Stimulated activated CD4-positive, alpha-beta T cell treated with anti-CD3 and anti-CD28 coated beads, Interleukin-2, amount 100 ng/mL, for 4 hours (primary cell): ENCODE measurements at places on chromosomes 2 and 18.

DNA sequence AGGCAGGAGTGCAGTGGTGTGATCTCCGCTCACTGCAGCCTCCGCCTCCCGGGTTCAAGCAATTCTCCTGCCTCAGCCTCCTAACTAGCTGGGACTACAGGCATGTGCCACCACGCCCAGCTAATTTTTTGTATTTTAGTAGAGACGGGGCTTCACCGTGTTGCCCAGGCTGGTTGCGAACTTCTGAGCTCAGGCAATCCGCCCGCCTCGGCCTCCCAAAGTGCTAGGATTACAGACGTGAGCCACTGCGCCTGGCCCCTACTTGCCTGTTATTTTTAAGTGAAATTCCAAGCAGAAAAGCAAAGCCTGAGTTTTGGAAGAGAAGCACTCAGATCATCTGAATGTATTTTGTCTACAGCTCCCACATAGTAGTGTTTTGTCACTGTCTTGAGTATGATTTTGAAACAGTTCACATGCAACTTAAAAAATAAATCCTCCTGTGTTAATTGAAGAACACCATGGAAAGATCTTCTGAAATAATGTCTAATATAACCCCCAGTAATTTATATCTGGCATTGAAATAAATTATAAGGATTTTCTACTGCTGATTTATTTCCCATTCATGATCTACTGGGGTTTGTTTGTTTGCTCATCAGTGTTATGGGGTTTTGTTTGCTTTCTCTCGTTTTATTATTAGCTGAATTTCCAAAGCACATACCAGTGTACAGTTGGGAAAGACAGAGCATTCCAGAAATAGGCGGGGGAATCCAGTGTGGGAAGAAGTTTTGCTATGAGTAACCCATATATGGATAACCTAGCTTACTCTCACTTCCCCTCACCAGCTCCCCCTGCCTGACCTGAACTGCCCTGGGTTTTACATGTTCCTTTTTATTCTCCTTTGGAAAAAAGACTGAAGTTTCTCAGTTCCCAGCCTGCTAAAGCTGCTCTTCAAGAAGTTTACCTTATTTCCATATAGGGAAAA lies 80.1 kb upstream of the MAP3K20 start:
- DNase-seq: no peak

DNA sequence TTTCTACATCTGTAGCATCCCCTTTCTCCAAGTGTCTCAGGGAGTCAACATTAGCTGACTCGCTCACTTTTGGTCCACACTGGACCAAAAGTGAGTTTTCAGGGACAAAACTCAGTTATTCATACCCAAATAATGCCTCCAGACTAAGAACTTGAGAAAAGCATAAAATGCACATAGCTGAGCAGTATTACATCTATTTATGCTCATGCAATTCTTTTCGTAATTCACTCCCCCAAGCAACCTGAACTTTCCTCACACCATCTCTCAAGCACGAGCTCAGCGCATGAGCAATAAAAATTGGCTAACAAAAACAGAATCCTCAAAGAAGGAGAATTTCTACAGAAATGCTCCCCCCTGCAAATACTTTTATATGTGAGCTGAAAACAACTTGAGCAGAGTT lies 17.0 kb downstream of the SFT2D3 start:
- DNase-seq: no peak

GRCh38 chr18:58205443-58206160 lies 161.6 kb downstream of the NEDD4L start:
- DNase-seq: no peak

- DNase-seq: no peak
Measured at GRCh38 chr2:112693596-112693995, 27.2 kb upstream of the NT5DC4 start.

- DNase-seq: no peak
Measured at GRCh38 chr2:153388246-153388645, 90.3 kb downstream of the RPRM start.

DNA sequence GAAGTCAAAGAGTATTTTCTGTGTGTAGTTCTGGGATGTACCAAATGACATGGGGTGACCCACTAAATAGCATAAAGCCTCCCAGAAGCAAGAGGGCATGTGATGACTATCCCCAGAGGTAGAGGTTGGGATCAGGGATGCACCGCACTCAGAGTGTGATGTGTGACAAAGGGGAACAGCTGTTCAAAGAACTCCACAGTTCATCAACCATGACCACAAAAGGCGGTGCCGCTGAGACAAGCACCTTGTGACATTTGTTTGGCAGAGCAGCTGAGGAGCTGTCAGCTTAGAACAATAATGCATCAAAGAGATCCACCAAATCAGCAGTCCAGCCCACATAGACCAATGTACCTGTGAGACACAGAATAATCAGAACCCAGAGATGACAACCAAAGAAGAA lies 81.3 kb downstream of the VWC2L start:
- DNase-seq: no peak

- DNase-seq: no peak
Measured at GRCh38 chr18:1383465-1383864, 478.8 kb downstream of the ADCYAP1 start.

- no peak for DNase-seq
Measured at GRCh38 chr2:181461056-181461997, 4.1 kb downstream of the ITGA4 start.

DNA sequence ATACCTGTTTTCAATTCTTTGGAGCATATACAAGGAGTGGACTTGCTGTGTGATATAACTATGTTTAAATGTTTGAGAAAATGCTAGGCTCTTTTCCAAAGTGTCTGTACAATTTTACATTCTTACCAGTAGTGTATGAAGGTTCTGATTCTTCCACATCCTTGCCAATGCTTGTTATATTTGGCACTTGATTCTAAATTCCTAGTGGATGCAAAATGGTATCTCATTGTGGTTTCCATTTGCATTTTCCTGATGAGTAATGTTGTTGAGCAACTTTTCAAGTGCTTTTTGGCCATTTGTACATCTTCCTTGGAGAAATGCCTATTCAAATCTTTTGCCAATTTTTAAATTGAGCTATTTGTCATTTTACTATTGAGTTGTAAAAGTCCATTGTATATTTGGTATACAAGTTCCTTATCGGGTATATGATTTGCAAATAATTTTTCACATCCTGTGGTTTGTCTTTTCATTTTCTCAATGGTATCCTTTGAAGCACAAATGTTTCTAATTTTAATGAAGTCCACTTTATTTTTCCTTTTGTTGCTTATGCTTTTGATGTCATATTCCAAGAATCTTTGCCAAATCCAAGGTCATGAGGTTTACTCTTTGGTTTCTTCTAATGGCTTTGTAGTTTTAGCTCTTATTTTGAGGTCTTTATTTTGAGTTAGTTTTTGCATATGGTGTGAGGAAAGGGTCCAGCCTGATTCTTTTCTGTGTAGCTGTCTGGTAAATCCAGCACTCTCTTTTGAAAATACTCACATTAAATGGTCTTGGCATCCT lies 33.2 kb upstream of the CWC22 start:
- DNase-seq: no peak

- no peak for DNase-seq
Measured at GRCh38 chr2:217822296-217823252, 180.2 kb downstream of the TNS1 start.

GRCh38 chr2:65232636-65233035 lies 5.0 kb downstream of the ACTR2 start:
- DNase-seq: no peak

- no peak for DNase-seq
Measured at GRCh38 chr2:148167241-148167766, 146.4 kb downstream of the MBD5 start.

- no peak for DNase-seq
Measured at GRCh38 chr2:46485002-46485401, 5.6 kb downstream of the TMEM247 start.

DNA sequence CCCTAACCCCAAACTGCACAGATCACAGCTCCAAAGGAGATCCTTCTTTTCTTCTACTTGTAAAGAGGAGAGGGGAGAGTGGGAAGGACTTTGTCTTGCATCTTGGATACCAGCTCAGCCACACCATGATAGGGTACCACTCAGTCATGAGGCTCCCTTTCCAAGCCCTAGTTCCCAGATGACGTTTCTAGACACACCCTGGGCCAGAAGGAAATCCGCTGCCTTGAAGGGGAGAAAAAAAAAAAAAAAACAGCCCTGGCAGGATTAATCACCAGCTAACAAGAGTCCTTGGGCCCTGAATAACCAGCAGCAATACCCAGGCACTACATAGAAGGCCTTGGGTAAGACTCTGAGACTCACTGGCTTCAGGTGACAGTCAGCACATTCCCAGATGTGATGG lies 36.9 kb downstream of the ST8SIA3 start:
- no peak for DNase-seq

DNA sequence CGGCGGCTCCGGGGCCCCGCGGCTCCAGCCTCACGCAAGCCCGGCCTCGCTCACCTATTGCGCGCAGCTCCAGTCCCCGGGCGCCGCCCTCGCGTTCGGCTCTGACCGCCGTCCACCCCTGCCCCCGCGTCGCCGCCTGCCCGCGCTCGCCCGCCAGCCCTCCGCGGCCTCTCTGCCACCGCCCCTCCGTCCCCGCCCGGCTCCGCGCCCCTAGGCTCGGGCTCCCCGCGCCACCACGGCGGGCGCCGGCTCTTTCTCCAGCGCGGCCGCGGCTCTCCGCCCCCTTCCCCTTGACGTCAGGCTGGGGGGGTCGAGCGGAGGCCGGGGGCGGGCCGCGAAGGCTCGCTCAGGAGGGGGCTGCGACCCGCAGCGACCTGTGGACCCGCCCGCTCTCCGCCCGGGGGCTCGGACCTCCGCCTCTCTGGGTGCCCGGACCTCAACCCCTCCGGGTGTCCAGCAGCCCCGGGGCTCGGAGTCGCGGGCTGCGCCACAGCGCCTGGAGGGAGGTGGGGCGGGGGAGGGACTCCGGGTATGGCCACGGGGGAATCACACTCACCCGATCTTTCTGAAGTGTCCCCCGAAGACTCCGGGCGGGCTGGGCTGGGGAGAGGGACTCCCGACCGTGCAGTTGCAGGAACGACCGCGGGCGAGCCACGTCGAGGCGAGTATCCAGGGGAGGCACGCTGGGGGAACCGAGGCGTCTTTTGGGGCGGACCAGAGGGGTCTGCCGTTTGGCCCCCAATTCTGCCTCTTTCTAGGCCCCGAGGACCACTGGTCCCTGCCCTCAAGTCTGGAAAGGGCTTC lies at the start of gene SEMA4C:
SEMA4C (minus strand) TSS at position 259 of the 804 bp plus-strand sequence. CDS start 2,194 bp downstream, outside the sequence.
- no peak for DNase-seq

DNA sequence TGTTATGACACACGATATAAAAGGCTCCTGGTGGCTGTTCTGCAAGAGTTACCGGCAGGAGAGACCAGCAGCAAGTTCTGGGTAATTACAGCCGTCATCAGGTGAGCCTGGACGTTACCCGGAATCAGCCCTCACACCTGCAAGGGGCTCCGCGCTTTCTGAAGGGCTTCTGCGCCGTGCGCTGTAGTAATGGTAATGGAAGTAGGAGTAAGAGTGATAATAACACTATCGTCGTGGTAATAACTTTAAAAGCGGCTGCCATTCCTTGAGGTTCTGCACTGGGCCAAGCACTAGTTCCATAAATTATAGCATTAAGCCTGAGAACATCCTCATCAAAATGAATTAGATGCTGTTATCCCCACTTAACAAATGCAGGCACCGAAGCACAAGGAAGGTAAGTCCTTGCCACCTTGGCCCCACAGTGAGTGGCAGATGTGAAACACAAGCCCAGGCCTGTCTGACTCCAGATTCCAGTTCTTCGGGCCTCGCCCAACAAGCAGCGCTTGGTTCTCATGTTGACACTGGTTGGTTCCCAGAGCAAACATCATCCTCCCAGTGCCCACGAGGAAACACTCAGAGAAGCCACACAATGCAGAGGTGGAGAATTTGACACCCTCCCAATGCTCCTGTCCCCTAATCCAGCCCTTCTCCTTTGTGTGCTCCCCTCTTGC lies 205.2 kb downstream of the EIPR1 start:
- no peak for DNase-seq

DNA sequence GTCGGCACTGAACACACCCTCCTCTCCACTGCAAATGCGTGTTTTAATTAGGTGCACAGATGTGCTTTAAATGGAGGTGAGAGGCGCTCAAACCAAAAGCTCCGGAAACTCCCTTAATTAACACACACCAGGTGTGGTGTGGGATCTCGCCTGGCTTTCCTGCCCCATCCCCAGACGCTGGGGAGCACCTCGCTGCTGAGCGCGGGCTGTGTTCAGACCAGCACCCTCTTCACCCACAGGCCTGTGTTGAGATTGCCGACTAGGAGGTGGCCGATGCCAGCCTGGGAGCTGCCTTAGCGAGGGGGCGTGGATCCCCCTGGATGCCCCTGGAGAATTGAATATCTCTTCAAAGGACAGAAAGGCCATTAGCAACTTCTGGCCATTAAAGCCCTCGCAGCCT lies 171.7 kb downstream of the MYT1L start:
- no peak for DNase-seq

GRCh38 chr2:53129851-53130250 lies 637.8 kb upstream of the CHAC2 start:
- DNase-seq: no peak
